Hypothalamus (tissue), 51 donors: ENCODE measurements at places on chromosomes 4 and X.

- DNase-seq: no peak
These were observed 89.8 kb downstream of the FBXO8 start for GRCh38 chr4:174193438-174194374.

DNA sequence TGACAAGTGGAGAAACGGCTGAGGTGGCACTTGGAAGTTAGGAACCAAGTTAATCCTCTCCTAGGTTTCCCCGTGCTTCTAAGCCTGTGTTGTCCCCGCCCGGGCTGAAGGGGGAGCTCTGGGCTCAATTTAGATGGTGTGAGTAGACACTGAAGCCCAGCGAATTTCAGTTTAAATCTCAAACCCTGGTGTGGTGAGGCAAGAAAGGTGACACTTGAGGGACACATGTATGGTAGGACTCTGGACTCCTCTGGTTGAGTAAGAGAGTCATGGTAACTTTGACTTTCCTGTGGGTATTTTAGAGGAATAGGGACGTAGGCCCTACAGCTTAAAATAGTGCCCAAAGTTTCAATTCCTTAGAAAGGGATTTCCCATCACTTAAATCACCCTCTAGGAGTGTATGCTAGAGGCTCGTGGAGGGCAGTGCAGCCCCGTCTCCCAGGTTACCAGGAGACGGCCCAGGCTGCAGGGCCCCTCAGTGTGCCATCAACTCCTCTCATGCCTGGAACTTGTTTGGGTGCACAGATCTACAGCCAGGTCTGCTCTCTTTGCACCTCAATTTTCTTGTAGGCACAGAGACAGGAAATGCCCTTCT, 24.0 kb downstream of the HAND2 start:
- DNase-seq: no peak

DNA sequence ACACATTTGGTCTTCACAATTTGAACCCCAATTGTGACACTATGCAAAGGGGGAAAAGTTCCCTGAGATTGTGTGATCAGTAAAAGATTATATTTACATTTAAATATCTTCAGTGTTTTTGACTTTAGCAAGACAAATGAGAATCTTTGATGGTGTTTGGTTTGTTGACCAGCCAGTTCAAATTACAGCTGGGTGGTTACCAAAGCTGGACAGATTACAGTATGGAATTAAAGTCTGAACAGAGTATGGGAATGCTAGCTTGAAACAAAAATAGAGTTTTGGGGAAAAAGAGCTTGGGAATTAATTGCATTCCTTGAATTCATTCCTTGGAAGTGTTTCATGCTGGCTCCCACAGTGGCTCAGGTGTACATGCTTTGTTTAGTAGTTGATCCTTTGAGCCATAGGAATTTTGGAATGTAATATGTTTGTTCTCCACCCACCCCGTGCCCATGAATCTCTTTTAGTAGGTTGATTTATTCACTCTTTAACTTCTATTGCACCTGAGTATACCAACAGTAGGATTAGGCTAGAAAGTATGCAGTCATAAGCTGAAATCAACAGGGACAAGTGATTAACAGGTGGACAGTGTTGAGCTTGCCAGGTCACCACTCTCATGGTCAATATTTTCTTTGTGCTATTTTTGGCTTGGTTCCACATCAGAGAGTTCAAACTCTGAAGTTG, 81.1 kb upstream of the HELT start:
- no peak for DNase-seq

GRCh38 chr4:105461621-105462382, 12.1 kb downstream of the PPA2 start:
- no peak for DNase-seq

DNA sequence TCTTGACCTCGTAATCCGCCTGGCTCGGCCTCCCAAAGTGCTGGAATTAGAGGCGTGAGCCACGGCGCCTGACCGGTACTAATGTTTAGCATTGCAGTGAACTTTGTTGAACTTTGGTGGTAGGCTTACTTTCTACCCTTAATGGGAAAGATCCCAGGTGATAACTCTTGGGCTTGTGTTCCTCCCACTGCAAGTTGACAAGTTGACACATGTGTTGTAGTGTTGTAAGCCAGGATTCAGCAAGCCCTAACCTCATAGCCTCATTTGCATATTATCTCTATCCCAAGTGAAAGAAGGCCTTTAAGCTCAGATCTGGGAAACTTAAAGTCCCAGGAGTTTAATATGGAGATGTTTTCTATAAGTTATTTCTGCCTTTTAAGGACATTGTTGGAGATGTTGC, 80.0 kb upstream of the CLCN4 start:
- DNase-seq: no peak

GRCh38 chrX:30253257-30253656, 6.3 kb downstream of the MAGEB1 start:
- DNase-seq: no peak

DNA sequence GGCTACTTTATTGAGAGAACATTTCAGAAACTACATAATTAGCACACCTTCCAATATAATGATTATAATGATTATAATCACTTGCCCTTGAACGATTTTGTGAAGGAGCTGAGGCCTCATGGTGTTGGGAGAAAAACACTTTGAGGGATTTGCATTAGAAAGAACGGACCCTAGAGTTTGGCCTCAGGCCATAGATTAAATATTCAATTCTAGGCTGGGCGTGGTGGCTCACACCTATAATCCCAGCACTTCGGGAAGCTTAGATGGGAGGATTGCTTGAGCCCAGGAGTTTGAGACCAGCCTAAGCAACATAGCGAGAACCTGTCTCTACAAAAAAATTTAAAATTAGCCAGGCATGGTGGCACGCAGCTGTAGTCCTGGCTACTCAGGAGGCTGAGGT, 12.9 kb upstream of the PRKG2 start:
- no peak for DNase-seq
